ENCODE measurements at places on chromosomes 11 and 22.
A peak's percentile ranks its signal among the peaks of the same experiment; 100 is the strongest.

DNA sequence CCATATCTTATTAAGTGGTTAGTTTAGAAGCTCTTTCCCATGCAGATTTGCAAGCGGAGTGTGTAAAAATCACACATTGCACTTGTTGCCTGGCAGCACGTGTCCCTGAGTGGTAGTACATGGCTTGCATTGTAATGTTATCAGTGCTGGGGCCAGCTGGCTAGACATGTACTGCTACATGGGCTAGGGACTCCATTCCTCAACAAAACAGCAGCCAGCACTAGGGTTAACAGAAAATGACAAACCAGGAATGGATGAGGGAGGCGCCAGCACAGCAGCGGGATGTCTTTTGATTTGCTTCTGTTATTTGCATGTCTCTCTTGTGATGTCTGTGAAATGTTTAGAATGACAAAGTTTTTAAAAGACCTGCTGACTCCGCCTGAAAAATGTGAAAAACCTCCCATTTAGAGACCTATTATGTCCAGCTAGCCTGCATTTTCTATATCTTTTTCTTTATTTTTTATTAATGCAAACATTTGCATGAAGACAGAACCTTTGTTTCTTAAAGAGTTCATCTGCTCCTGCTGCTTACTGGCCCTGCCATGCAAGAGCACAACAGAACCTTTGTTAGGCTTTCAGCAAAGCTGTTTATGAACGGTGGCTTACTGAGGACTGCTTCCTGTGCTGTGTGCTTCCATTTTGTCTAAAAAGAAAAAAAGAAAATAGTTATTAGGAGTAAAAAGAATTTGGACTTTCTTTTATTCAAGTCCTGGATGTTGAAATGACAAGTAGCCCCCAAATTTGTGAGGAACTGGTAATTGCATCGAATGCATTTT, 40.7 kb downstream of the CSTPP1 start:
- no peak for DNase-seq

DNA sequence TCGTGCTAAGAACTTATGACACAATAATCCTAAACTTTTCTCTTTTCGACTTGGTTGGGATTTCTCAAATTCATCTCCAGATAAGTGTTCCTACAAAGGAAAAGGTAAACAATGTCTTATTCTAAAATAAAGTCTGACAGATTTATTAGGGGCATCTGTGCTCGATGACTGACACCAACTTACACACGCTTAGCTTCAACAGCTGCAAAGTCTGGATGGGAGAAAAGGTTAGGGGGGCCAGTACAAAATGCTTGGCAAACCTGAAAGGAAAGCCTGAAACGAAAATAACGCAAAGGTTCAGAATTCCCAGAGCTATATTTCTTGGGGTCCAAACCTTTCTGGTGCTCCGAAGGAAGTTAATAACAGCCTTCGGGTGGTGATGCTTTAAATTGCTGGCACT, 3.4 kb downstream of the E2F8 start:
- DNase-seq = no peak

GRCh38 chr22:32413719-32414118, 1.7 kb upstream of the RTCB start:
- peak; percentile 26 for DNase-seq

GRCh38 chr11:112355726-112356125, 95.1 kb upstream of the PLET1 start:
- DNase-seq = peak; percentile 71

GRCh38 chr11:93219440-93219839, 21.6 kb upstream of the SLC36A4 start:
- no peak for DNase-seq

DNA sequence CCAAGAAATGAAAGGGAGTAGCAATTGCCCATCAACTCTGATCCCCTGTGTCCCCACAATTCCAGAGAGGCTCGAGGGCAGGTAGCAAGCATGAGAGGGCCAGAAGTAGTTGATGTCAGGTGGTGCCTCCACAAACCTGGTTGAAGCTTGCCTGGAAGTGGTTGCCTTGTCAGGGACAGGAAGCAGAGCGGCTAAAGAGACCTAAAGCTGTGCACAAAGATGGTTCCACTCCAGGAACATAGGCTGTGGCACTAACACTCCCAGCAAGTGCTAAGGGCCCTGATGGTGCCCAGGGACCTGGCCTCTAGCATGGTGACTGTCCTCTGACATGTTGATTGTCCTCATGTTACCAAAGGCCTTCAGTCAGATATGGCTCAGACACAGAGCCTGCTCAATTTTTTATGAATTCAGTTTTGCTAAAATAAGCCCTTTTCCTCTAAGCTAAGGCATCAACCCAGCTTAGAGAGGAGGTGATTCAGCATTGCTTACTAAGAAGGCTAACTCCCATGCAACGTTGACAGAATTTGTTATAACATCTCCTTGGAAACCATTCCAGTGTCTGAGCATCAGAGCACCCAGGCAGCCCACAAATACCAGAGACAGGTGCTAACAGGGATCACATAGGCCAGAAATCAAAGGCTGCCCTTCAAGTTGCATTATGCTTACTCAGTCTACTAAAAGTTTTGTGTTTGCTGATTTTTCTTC, 196.3 kb upstream of the ARHGAP20 start:
- peak; percentile 99 for DNase-seq

- DNase-seq = peak; percentile 12
Observed at GRCh38 chr22:43337385-43337784, 5.8 kb downstream of the SCUBE1 start.

GRCh38 chr11:9072626-9073176, 18.7 kb downstream of the SCUBE2 start:
- no peak for DNase-seq

DNA sequence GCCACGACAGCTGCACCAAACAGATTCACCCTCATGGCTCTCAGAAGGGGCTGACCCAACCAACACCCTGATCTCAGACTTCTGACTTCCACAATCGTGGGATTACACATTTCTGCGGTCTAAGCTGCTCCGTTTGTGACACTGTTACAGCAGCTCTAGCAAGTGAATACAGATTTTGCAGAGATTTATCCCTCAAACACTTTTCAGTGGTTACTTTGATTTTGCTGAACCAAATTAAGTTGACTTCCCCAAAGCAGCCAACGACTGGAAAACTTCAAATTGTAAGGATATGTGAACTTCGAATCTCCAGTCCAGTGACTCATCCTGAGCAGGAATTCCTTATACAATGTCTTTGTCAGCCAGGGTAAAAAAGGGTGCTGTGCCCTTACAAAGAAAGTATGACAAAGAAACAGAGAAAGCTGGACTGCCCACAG, 14.8 kb upstream of the INCENP start:
- no peak for DNase-seq
